Activated naive CD8-positive, alpha-beta T cell treated with anti-CD3 and anti-CD28 coated beads for 36 hours (primary cell): ENCODE measurements at places on chromosomes 5 and 9. TPM values are rescaled to one million over a fixed set of nuclear protein-coding genes. Genes with fewer than 3 reads are reported as not detected.

Gene ACTBL2
- total RNA-seq = not detected

Gene TLE1
- 0.16 TPM for total RNA-seq

Gene SHC3
- total RNA-seq = not detected

Gene MEIKIN
- total RNA-seq = not detected

Gene PPP2R2B
- 0.19 TPM for total RNA-seq

Gene BTNL8
- 0.12 TPM for total RNA-seq

Gene LHX3
- total RNA-seq = not detected
